ENCODE measurements at places on chromosomes 7 and 10. TPM values are rescaled to one million over a fixed set of nuclear protein-coding genes. Genes with fewer than 3 reads are reported as not detected.

Gene C10orf105
- total RNA-seq: not detected

Gene MUC3A
- 1.2 TPM for total RNA-seq

Gene RHOBTB1
- total RNA-seq: 52.3 TPM

Gene CCDC71L
- total RNA-seq: 1.3 TPM

Gene FAM237B
- not detected for total RNA-seq

Gene COPS6
- 87.5 TPM for total RNA-seq

Gene TMEM130
- total RNA-seq: 1.8 TPM

Gene COL28A1
- 39.7 TPM for total RNA-seq
